Iris pigment epithelial cell (primary cell): ENCODE measurements at places on chromosomes 1 and 21.
A peak's percentile ranks its signal among the peaks of the same experiment; 100 is the strongest.

DNA sequence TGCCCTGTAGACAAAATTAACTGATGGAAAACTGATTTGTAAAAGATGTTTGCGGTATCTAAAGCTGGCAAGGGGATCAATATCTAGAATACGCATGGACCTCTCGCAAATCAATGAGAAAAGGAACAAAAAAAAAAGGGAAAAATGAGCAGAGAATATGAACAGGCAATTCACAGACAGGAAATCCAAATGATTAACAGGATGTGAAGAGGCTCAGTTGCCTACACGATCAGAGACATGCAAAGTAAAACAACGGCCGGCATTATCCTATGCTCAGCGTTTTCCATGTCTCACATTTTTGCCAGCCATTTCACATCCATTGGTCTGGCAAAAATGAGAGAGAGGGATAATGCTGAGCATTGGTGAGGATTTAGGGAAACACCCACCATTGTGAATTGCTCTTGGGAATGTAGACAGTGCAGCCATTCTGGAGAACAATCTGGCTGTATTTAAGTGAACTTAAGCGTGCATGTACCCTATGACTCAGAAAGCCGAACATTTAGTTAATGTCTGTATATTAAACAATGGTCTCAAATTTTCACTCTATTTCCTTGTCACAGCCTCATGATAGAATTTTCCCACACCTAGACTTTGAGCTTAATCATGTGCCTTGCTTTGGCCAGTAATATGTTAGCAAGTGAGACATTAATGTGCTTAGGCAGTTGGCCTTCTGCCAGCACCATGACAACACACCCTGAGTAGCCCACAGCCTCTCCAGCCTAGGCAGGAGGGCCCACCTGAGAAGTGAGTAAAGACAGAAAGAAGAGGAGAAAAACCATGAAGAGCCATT lies 61.0 kb upstream of the NBPF3 start:
- DNase-seq: peak; percentile 21

- DNase-seq: no peak
These were observed 58.0 kb downstream of the VPS13D start for GRCh38 chr1:12287869-12288268.

DNA sequence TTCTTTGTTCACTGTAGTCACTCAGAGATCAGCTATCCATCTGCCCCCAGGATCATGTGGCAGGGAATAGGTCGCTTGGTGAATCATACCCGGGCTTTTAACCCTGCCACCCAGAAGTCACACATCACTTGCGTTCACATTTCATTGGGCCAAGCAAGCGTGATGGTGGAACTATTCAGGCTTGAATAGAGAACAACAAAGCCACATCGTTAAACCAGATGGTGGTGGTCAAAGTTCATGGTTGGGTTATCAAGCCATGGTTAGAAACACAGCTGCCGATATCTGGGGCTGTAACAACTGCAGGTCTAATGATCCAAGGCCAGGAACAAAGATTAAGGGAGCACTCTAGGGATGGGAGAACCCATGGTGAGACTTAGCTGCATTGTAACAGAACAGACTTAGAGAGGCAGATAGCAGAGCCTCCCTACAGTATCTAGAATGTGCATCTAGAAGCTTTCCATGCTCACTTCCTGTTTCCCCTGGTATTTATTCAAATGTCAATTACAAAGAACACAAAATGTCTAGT lies 40.0 kb upstream of the PTPRC start:
- no peak for DNase-seq

DNA sequence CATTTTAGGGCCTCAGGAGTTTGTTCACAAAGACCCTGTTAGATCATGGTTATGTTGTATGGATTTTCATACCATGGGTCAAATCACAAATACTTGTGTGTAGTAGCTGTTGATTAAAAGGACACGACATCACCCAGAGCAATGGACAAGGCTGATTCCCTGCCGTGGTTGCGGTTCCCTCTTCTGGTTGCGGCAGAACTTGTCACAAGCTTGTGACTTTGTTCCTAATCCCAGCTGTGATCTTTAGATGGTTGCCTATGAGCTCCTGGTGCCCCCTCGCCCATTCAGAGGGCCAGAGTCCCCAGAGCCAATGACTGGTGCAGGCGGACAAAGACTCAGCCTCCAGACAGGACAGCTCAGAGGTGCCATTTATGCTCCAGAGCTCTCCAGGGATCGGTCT lies 11.8 kb upstream of the SDHB start:
- no peak for DNase-seq

DNA sequence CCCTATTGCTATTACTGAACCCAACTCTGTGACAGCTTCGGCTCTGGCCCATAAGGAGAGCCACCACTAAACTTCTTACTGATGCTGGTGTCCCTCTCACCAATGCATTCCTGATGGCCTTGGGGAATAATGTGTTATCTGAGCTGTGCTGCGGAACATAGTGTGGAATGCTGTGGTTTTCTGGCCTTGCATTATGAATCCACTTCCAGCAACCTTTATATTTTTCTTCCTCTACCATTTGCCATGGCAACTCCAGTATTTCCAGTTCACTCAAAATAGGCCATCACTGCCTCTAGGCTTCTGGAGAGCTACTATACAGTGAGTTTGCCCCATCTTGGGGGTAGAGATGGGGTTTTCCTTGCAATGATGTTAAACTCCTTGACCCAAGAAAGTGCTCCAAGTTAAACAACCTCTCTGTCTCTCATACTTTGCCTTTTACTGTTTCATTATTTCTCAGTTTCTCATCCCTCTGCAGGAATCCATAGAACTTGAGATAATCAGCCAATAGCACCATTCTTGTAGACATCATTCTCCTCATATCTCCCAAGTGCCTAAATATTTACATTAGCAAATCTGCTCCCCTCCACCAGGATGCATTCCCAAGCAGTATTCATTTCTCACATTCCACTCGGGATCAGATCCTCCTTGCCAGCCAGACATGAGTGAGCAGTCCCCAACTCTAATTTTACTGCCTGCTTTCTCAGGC lies 11.1 kb upstream of the RAVER2 start:
- peak; percentile 57 for DNase-seq

DNA sequence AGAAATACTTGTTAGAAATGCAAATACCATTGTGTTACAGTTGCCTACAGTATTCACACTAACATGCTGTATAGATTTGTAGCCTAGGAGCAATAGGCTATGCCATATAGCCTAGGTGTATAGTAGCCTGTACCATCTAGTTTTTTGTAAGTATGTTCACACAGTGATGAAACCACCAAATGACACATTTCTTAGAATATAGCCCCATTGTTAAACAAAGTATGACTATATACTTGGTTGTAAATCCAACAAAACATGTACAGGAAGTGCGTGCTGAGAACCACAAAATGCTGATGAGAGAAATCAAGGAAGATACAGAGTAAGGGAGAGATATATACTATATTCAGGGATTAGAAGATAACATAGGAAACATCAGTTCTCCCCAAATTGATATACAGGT lies 92.2 kb downstream of the POU2F1 start:
- DNase-seq: no peak

- no peak for DNase-seq
These were observed 1.2 kb upstream of the PIK3C2B start for GRCh38 chr1:204495777-204496176.

DNA sequence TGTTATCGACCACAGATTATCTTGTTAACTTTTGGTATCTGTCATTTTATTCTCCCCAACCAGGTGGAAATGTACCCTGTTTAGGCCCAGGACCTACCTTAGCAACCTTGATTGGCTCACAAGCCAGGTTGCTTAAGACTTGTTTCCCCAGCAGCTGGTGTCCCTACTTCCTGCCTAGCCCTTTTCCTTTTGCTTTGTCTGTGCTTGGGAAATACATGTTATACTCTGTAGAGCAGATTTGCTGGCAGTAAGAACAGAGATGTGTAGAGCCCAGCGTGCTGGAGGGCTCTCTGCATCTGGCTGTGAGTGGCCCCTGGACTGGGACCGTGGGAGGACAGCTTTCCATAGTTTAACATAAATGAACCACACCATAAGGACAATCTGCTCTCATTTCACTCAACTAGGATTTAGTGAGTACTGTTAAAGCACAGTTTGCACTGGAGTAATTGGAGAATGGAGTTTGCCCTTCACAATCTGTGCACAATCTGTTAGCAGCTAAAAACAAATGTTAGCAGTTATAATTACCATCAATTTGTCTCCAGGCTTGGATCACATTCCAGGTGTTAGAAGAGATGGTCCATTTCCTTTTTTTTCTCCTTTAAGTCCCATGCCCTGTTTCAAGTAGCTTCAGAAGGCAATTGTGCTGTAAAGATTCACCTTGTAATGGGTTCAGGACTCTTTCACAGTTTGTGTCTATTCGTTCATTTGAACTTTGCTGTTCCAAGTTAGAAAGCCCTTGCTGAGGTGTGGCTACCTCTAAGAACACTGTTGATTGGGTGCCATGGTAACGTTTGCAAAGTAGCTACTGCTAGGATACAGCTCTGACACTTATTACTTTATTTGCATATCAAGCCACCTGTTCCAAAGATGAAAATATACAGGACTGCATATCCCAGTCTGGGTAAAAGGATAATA lies at the start of gene APOBEC4:
Gene APOBEC4 (minus strand): TSS at position 770 of the 915 bp plus-strand sequence. CDS start 4,535 bp downstream, outside the sequence.
- no peak for DNase-seq

- DNase-seq: peak; percentile 38
These were observed 7.1 kb upstream of the NSUN4 start for GRCh38 chr1:46333300-46334029.

- peak; percentile 55 for DNase-seq
These were observed 408 bp downstream of the LMO4 start for GRCh38 chr1:87329051-87329525.

GRCh38 chr1:113248494-113248893 lies 141.8 kb upstream of the MAGI3 start:
- DNase-seq: no peak

DNA sequence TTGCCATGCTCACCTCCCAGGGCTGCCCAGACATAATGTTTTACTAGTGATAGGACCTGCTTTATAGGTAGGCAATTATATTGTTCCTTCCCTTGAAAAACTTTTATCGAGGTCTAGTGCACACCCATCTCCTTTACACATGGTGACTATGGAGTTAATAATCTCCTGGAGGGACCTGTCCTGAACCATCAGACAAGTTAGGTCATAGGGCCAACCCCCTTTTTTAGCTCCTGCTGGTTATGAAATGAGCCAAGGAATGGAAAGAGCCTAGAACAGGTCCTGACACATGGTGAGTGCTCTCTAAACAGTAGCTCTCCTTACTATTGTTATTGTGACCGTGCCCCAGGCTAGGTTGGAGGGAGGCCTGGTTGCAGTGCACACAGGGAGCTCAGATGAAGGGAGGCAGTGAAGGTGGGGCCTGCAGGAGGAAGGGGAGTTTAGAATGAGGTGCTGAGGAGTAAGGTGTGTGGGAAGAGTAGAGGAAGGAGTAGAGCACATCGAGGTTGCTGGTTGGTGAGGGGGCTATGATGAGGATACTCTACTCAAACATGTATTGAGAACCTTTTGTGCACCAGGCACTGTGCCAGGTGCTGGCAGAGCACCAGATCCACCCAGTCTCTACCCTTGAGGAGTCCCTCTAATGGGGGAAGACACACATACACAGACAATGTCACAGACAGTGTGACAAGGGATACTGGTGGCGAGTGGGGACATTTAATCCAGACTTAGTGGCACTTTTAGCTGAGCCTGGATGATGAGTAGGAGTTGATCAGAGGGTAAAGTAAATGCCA lies 14.1 kb upstream of the LMNA start:
- no peak for DNase-seq

- DNase-seq: no peak
These were observed 137.9 kb upstream of the F3 start for GRCh38 chr1:94679332-94680038.

DNA sequence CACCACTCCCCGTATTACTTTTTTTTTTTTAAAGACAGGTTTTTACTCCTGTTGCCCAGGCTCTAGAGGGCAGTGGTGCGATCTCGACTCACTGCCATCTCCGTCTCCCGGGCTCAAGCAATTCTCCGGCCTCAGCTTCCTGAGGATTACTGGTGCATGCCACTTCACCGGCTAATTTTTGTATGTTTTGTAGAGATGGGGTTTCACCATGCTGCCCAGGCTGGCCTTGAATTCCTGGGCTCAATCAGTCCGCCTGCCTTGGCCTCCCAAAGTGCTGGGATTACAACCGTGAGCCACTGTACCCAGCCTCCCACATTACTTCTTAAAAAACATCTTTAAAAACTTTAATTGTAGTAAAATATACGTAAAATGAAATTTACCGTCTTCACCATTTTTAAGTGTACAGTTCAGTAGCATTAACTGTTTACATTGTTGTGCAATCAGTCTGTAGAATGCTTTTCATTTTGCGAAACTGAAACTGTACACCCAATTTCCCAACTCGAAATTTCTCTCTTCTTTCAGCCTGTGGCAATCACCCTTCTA lies 77.0 kb downstream of the ZMYM4 start:
- DNase-seq: peak; percentile 76

DNA sequence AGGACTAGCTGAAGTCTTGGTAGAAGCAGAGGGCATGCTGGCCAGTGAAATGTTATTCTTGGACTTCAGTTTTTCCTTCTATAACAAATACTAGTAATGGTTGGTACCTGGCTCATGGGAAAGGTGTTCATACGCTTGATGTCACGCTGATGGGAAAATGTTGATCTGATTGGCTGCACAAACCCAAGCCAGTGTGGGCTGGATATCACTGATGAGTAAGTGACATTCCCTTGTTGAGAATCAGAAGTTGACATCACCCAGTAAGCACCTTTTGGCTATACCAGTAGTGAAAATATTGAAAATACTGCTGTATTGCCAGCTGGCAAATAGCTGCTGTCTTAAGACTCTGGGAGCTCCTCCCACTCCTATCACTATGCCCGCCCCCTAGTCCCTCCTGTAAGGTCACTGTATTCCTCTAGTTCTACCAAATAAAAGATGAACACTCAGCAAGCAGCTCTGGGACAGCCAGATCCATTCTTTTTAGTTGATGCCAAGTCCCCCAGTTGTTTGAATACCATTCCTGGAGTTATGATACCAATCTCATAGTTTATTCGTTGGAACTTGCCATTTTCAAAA lies 168.2 kb downstream of the GRIK1 start:
- DNase-seq: no peak

- DNase-seq: peak; percentile 80
These were observed 217.2 kb upstream of the C1orf105 start for GRCh38 chr1:172203135-172203823.

DNA sequence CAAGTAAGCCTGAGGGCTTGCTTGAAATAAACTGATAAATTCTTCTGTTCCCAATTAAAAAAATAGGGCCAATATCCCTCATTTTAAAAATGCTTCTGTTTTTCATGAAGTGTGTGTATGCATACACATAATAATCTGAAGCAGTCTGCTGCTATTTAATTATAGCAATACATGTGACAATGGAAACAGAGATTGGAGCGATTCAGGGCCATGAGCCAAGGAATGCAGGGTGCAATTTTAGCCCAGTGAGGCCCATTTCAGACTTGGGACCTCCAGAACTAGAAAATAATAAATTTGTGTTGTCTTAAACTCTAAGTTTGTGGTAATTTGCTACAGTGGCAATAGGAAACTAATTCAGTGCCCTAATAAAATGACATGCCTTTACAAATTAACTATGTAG lies 264.9 kb downstream of the LTN1 start:
- no peak for DNase-seq
